ENCODE measurements at places on chromosomes 12 and 14.

GRCh38 chr12:51351913-51352532, 5.5 kb upstream of the CELA1 start:
- DNase-seq, result no peak

GRCh38 chr12:14937014-14937413, 1.3 kb downstream of the ERP27 start:
- no peak for DNase-seq

GRCh38 chr12:128286970-128287369, 20.0 kb downstream of the TMEM132C start:
- no peak for DNase-seq

DNA sequence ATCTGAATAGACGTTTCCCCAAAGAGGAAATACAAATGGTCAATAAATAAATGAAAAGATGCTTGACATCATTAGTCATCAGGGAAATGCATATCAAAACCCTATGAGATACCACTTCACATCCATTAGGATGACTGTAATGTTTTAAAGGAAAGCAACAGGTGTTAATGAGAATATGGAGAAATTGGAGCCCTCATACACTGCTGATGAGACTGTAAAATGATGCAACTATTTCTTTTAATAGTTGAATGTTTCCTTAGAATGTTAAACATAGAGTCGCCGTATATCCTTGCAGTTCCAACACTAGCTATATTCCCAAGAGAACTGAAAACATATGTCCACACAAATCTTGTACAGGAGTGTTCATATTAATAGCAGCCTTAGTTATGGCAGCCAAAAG, 133.2 kb downstream of the SLC38A4 start:
- no peak for DNase-seq

- DNase-seq, result no peak
These were observed 13.3 kb upstream of the RGS6 start for GRCh38 chr14:71918955-71919354.

DNA sequence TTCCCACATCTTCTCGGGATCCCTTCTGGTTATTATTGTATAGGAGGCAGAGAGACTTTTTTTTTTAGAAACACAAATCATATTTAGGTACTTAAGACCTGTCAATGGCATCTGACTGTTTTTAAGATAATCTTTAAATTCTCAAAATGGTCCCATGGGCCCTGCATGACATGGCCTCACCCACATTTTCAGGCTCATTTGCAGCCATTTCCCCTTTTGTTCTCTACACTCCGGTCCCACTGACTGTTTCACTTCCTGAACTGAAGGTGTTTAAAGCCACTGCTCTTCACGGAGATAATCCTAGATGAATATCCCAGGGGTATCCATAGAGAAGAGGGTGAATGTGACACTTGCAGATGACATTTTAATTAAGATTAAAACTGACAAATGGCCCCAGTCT, 12.3 kb upstream of the C12orf71 start:
- DNase-seq, result no peak

DNA sequence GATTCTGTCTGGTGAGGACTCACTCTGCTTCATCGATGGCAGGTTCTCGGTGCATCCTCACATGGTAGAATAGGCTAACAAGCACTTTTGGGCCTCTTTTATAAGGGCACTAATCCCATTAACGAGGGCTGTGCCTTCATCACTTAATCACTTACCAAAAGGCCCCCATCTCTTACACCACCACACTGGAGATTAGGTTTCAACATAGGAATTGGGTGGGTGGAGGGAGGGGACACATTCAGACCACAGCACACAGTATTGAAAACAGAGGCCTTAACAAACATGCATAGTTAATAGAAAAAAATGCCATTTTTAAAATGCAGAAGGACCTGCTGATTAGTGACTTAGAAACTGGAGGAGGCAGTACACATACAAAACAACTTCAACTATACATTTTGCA, 61.6 kb downstream of the SPPL3 start:
- no peak for DNase-seq

DNA sequence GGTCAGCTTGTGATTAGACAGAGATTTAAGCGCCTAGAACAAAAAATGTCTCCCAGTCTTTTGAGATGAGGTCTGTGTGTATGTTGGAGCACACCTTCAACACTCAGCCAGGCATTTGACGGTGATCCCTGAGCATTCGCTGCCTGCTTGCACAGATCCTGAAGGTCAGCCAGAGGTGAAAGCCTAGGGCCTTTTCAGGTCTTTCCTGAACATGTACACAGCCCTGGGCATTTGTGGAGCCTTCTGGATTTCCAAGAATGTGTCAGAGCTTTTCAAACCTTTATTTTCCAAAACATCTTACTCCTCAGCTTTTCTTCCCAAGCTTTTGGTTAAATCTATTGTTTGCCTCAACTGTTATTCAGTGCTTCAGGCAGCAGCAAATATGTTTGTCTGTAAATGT, 59.1 kb upstream of the AMN start:
- no peak for DNase-seq

- no peak for DNase-seq
These were observed 34.2 kb upstream of the PYGL start for GRCh38 chr14:50978529-50978871.

DNA sequence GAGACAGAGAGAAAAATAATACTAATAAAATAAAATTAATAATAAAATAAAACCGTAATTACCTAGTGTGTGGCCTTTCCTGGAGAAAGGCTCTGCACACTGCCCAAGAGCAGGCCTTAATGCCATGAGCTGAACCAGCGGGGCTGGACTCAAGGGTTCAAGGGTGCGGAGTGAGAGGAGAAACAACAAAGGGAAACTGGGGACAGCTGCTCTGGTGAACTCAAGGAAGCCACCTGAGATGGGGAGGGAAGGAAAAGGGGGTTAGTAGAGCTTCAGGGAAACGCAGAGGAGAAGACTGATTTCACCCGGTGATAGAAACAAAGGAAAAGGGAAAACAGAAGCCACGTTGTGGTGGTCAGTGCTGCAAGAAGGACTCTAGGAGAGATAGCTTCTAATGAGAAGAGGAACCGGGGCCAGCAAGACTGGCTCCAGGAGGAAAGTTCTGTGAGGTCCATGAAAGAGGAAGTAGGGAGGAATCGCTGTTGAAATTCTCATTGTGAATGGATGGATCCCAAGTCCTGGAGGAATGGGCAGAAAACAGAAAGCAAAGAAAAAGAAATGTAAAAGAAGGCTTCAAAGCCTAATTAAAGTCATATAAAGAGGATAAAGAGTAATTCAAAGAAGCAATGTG, 48.3 kb upstream of the BCL2L14 start:
- DNase-seq, result no peak

- no peak for DNase-seq
These were observed 7.9 kb downstream of the ABCB9 start for GRCh38 chr12:122958198-122958888.

- DNase-seq, result no peak
These were observed 22.6 kb downstream of the TCTN1 start for GRCh38 chr12:110636516-110636915.

DNA sequence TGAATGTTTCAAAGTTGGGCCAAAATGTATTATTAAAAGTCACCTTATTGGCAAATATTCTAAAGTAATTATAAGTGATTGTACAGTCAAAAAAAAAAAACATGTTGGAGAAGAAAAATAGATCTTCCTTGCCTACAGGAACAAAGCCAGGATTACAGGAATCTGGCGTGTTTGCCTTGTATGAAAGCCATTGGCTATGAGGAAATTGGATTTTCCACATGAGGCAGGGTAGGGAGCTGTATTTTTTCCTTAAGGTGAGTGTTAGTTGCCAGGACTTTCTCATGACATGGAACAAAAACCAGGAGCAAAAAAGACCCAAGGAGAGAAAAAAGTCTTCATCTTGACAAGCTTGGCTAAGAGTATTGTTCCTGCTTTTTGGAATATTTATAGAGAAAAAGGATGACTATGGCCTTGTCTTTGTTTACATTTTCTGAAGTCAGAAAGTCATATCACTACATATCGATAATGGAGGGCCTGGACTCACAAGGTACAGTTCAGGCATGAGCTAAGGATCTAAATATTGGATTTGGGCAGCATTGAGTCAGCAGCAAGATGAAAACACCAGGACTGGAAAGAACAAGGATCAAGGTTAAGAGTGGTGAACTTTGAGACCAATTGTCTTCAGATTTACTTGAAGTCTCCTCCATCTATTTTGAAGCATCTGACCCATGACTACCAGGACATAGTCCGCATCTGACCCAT, 68.4 kb upstream of the FLRT2 start:
- no peak for DNase-seq

DNA sequence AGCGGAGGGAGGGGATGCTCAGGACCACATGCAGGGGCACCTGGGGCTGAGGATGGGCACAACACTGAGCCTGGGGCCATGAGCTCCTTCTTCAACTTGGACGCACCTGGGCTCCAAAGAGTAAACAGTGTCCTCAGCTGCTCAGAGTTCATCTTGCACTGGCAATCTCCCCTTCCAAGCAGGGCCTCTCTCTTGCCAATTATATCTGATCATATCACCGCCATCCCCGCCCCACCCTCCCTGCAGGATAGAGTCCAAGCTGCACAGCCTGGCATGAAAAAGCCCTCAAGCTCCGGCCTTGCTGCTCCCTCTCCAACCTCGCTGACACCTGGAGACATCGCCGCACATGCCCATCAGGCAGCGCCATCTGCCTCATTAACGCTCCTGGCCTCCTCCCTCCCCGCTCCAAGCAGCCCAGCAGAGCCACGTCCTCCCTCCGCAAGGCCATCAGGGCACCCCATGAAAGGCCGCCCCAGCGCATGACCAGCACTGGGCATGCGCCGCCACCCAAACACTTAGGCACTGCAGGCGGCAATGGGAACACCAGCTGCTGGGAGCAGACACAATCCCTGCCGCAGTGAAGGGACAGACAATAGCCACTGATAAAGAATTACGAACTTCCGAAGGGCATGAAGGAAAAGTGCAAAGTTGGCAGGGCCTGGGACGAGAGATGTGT, 88.8 kb downstream of the CHGA start:
- no peak for DNase-seq

- no peak for DNase-seq
These were observed 57.4 kb upstream of the LRFN5 start for GRCh38 chr14:41549282-41549681.

DNA sequence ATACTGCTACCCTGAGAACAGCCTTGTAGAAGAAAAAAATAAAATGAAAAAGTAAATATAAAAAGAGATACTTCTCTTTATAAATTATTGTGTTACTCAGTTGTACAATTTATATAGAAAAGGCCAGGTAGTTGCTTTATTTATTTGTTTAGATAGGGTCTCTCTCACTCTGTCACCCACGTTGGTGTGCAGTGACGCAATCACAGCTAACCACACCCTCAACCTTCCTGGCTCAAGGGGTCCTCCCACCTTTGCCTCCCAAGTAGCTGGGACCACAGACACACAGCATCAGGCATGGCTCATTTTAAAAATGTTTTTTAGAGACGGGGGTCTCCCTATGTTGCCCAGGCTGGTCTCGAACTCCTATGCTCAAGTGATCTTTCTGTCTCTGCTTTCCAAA, 175.4 kb upstream of the PZP start:
- no peak for DNase-seq

- DNase-seq, result no peak
These were observed 123.1 kb downstream of the SRGAP1 start for GRCh38 chr12:63967358-63968145.

DNA sequence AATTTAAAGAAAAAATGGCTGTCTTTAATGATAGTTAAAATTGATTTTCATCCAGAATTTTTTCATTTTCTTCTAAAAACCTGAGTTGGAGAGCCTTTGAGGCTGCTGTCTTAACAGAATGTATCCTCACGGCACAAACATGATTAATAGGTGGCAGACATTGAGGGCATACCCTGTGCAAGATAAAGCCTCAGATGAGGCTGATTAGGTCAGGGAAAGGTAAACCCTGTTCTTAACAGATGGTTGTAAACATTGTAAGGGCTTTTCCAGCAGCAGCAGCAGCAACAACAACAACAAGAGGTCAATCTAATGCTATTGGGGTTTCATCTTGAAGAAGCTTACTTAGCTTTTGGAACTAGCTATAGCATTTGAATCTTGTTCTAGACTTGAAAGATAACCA, 17.4 kb downstream of the GNG2 start:
- no peak for DNase-seq

DNA sequence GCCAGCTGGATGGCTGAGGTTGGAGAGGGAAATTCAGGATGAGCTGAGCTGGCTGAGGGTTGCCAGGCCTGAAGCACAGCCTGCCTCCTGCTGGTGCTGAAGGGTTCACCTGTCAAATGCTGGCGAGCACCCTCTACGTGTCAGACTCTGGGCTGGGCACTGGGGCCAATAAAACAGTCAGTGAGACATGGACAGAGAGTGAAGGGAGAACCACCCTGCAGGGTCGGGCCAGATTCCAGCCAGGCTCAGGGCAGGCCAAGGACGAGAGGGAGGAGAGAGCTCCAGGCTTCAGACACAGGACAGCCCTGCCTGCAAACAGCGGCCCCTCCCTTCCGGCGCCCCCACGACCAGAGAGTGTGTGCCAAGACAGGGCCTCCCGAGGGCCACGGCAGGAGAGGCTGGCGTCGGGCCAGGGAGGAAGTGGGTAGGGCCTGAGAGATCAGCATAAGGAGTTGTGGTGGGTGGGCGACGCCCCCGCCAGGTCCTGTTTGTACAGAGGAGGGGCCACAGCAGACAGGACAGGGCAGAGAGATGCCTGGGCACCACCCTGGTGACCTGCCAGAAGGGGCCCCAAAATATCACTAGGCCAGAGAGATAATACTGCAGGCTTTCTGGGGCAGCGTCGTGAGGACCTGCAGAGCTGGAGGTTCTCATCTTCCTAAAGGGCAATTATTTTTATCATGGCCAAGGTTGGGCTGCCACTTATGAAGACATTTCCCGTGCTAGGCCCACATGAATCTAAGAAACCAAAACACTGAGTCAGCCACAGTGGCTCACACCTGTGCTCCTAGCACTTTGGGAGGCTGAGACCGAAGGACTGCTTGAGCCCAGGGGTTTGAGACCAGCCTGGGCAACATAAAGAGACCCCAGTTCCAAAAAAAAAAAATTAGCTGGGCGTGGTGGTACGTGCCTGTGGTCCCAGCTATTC, 73.1 kb upstream of the GPR68 start:
- peak; percentile 89 for DNase-seq

- no peak for DNase-seq
These were observed 46.9 kb upstream of the KCNA1 start for GRCh38 chr12:4862809-4863208.

GRCh38 chr12:31528095-31528494, 62.8 kb downstream of the DENND5B start:
- no peak for DNase-seq

DNA sequence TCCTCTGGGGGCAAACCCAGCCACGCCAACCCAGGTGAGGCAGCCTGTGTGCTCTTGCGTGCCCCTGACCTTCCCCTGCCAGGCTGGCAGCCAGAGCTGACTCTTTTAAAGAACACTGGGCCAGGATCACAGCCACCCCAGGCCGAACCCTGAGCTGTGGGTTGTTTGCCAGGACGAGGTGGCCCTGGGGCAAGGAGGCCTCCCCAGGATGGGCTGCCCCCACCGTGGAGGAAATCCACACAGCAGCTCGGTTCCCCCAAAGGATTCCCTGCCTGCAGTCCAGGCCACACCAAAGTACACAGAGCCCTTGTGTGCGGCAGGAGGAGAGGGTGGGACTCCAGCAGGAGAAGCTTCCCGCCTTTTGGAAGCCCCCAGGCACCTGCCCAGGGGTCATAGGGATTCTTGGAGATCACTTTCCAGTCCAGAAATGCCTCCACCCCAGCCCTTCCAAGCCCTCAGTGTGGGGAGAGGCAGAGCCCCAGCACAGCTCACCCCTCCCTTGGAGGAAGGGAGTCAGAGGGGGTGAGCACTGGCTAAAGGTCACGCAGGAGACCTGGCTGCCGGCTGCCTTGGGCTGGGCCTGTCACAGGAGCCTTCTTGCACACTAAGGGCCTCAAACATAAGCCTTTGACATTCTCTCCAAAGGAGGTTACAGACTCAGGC, 115.6 kb downstream of the CALM1 start:
- no peak for DNase-seq

- DNase-seq, result peak; percentile 29
These were observed 3.7 kb downstream of the UNC119B start for GRCh38 chr12:120713861-120714482.

Measured in activated CD4-positive, CD25-positive, alpha-beta regulatory T cell (primary cell).